ENCODE measurements at places on chromosomes 12 and 14. TPM values are rescaled to one million over a fixed set of nuclear protein-coding genes. Genes with fewer than 3 reads are reported as not detected.
A peak's percentile ranks its signal among the peaks of the same experiment; 100 is the strongest.

The EMP1 gene
- total RNA-seq = 103 TPM

The KRT82 gene
- not detected for total RNA-seq

The SLC8A3 gene
- 0.27 TPM for total RNA-seq

- DNase-seq = peak; percentile 85
- peak overlapping the region; percentile 91 for H3K27ac ChIP-seq
- H3K27me3 ChIP-seq = no peaks in the 10 kb centered on the region
- H3K4me3 ChIP-seq = no peak overlapping the region
- no peaks in the 10 kb centered on the region for H3K36me3 ChIP-seq
- H3K4me1 ChIP-seq = no peaks in the 10 kb centered on the region
These were observed 2.7 kb downstream of the SSH1 start for GRCh38 chr12:108854451-108855283.

DNA sequence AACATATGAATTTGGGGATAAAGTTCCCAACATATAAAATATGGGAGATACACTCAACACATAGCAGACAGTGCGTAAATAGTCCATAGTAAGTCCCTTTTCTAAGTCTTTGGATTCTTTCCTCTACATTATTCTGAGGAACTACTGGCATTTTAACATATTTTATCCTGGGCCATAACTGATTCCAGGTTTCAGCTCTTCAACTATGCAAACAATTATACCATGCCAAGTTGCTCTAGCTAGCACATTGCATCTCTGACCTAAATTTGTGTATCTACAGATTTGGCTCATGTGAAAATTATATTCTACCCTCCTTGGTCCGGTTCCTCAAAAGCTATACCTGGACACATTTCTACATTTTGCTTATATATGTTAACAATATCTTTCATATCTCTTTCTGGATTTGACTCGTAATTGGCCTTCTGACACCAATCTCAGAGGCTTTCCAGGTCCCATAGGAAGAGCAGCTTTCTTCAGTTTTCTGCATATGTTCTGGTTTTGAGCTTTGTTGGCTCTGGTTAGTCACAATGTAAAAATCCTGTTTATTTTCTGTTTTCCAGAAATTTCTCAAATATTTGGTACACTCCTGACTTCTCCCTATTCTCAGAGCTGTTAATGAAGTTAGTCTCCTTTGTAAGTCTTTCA lies 305.4 kb downstream of the BMP4 start:
- H3K36me3 ChIP-seq = no peaks in the 10 kb centered on the region
- H3K4me1 ChIP-seq = no peaks in the 10 kb centered on the region
- no peak for DNase-seq
- H3K27me3 ChIP-seq = no peaks in the 10 kb centered on the region

- no peaks in the 10 kb centered on the region for H3K4me1 ChIP-seq
- no peak overlapping the region for H3K4me3 ChIP-seq
- DNase-seq = no peak
- H3K36me3 ChIP-seq = peaks cover 3% of the 10 kb centered on the region
These were observed 51.9 kb downstream of the CMKLR1 start for GRCh38 chr12:108287227-108287626.

DNA sequence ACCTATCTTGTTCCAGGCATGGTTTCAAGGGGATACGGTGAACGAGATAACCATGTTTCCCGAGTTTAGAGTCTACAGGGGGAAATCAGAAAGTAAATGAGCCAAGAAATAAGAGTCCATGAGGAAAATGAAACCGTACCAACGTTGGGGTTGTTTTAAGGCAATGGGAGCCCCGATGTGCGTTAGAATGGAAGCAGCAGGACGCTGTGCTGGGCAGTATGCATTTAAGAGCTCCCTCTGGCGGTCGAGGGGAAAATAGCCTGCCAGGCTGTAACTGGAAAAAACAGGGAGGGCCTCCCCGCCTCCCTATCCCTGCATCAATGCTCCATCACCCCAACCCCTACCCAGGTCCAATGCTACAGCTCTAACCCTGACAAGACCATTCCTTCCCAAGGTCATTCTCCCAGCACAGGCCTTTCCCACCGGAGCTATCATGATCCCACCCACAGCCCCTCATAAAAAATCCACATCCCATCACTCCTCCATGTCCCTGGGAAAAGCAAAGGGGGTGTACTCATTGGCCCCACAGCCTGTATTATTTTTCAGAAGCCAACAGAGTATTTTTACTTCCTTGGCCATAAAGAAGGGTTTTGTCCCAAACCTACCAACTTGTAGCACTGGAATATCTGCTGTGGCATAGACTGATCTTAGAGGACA lies 226.3 kb upstream of the NOS1 start:
- no peaks in the 10 kb centered on the region for H3K4me1 ChIP-seq
- no peak overlapping the region for H3K4me3 ChIP-seq
- no peaks in the 10 kb centered on the region for H3K36me3 ChIP-seq
- DNase-seq = no peak
- no peak overlapping the region for H3K27ac ChIP-seq
- peaks cover 5% of the 10 kb centered on the region for H3K27me3 ChIP-seq
